AG09319 (cell line): ENCODE measurements at places on chromosomes 12 and 14.

- no peak for DNase-seq
Measured at GRCh38 chr14:66708267-66708666, 200.3 kb downstream of the GPHN start.

DNA sequence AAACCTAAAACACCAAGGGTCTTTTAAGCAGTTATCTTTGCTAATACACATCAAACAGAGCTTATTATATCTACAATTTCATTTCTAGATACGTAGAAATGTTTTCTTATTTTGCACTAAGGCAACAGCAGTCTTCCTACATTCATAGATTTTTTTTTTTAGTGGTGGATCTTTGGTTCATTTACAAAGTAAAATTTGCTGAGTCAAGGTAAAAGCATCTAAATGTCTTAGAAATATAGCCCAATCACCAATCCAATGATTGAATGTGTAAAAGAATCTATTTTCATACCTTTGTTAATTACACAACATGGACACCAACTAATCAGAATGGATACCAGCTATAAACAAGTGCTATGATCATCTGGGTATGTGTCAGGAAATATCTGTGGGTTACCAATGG is 272.2 kb upstream of the TMPO start:
- no peak for DNase-seq

GRCh38 chr12:101221301-101221700 is 11.3 kb upstream of the SLC5A8 start:
- DNase-seq = no peak

- DNase-seq = no peak
Measured at GRCh38 chr12:128268379-128268995, 1.5 kb downstream of the TMEM132C start.

DNA sequence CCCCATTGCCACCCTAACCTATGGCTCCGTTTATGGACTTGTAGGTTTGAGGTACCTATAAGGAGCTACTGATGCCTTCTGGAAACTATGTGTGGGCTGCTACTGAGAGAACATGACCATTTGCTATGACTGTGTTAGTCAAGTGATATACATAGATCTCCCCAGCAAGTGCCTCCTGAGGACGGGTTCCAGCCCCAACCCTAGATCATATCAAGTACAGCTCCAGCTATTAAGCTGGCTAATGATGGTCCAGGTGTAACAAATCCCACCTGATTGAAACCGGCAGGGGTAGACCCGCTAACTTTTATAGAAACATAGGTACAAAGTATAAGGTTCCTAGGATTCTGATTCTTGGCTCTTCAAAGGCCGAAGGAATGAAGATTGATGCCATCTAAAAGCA is 23.7 kb downstream of the NINJ2 start:
- no peak for DNase-seq

- no peak for DNase-seq
Measured at GRCh38 chr12:80710727-80711449, 3.5 kb downstream of the MYF6 start.

DNA sequence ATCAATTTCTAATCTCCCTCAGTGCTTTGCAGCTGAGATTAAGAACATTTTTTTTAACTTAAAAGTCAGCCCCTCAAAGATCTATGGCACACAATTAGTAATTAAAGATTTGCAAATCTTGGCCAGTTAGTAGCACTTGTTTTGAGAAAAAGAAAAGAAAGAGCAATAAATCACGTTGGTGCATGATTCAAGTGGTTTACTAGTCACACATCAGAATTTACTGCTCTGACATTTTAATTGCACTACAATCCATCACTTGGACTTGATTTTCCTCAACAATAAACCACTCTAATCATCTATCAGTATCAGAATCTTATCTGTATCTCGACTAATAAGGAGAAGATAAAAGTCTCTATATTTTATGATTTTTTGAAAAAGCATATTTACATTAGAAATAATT is 154.3 kb downstream of the HELB start:
- DNase-seq = no peak

GRCh38 chr14:79111987-79112501 is 941.9 kb downstream of the NRXN3 start:
- no peak for DNase-seq

DNA sequence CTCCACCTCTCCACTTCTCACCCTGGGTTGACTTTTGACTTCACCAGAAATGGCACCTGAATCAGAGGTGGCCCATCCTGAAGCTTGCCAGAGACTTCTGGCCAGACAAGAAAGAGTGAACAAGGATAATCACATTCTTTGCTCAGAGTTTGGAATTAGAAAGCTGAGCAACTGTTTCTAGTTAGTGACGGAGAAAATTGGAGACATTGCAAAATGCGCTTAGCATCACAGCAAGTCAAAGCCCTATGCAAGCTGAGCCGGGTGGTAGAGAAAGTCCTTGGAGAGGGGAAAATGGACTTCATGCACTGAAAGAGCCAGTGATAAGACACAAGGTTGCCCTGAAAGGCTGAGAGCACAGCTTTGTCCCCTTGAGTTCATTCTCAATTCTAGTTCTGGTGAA is 161.8 kb downstream of the PAH start:
- no peak for DNase-seq

DNA sequence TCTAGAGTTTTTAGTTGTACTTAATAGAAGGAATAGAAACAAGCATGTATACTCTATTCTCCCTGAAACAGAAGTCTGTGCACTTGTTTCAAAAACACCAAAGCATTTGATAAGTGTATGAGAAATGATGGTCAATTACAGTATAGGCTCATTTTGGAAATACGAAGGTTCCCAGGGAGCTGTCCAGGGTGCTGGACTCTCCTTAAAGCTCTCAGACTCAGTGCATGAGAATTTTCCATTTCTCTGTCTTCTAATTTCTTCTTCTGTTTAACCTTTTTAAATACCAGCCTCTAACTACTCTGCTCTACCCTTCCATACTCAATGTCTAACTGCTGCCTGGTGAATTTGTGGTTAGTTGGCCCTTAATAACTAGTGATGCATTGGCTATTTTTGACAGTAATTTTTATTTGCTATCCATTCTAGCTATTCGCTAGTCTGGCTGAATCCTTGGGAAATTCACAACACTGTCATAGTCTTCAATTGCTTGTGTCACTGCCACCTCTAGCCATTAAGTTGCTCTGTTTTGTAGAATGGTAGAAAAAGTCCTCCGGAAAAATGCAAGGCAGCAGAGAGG is 229.2 kb downstream of the NRXN3 start:
- no peak for DNase-seq

- no peak for DNase-seq
Measured at GRCh38 chr14:90539496-90539775, 142.6 kb downstream of the CALM1 start.

- no peak for DNase-seq
Measured at GRCh38 chr14:39977198-39977597, 545.0 kb upstream of the FBXO33 start.

DNA sequence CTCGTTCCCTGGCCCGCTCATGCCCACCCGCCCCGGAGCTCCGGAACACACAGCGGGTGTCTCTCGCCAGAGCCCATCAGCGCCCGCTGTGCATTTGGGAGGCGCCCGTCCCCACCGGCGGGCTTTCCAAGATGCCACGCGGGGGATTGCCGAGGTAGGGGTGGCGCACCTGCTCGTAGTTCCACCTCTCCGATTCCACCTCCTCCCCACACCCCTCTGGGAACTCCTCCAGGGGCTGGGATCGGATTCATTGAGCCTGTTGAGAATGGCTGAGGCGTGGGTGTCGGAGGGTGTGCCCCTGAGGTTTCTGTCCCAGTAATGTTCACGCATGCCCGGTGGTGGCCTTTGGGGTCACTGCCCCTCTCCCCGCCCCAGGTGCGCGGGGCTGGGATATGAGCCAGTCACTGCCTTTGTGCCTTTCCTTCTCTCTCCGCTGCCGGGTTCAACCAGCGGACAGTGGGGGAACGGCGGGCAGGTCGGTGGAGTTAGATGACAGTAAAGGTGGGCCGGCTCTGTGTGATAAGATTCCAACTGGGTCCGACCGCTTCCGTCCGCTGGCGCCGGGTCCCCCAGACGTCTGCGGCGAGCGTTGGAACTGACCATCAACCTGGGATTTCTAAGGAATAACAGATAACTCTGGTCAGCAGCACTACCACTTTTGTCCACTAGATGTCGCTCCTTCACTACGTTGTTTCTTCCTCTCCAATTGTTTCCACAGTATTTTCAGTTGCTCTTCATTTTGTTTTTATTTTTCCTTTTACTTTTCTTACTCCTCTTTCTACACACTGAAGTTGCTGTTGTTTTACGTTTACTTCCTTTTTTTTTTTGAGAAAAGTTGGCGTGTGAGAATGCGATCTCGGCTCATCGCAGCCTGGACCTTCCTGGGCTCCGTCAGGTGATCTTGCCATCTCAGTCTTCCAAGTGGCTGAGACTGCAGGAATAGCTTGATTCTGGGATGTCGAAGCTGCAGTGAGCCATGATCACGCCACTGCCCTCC is 178.1 kb upstream of the ALG10B start:
- peak; percentile 31 for DNase-seq

GRCh38 chr14:80805136-80805535 is 136.4 kb downstream of the CEP128 start:
- no peak for DNase-seq

DNA sequence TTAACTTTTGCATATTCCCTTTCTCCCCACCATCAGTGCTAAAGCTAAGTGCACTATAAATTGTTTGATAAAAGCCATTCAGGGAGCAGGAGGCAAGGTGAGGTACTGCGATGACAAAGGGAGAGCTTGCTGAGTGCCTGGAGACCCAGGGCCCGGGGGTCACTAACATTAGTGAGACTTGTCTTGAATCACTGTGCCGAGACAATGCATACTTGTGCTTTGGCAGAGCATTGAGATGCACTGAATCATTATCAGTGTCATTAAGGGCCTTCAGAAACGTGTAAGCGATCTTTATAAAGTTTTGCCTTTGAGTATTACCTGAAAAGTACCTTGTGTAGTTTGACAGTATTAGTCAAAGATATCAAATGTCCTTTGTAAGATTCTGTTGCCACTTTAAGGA is 447.5 kb downstream of the PCNX1 start:
- DNase-seq = no peak

- no peak for DNase-seq
Measured at GRCh38 chr12:56991319-56992246, 14.8 kb downstream of the ZBTB39 start.

DNA sequence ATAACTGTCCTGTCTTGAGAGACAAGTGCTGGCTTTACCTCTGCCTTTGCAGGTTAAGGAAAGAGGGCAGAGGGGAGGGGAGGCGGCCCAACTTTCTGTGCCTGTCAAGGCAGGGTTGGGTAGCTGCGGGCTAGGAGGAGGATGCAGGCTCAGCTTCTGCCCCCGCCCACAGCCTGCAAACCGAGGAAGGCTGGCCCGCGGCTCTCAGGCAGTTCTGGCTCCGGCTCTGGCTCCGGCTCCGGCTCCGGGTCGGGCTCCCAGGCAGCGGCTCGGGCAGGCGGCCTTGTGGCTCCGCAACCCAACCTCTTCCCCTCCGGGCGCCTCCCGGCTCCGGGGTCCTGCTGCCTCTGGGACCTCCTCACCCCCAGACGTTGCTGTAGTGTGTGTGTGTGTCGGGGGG is 92.9 kb downstream of the TMEM30B start:
- DNase-seq = no peak

- no peak for DNase-seq
Measured at GRCh38 chr14:23930742-23931141, 22.8 kb upstream of the DHRS4 start.

DNA sequence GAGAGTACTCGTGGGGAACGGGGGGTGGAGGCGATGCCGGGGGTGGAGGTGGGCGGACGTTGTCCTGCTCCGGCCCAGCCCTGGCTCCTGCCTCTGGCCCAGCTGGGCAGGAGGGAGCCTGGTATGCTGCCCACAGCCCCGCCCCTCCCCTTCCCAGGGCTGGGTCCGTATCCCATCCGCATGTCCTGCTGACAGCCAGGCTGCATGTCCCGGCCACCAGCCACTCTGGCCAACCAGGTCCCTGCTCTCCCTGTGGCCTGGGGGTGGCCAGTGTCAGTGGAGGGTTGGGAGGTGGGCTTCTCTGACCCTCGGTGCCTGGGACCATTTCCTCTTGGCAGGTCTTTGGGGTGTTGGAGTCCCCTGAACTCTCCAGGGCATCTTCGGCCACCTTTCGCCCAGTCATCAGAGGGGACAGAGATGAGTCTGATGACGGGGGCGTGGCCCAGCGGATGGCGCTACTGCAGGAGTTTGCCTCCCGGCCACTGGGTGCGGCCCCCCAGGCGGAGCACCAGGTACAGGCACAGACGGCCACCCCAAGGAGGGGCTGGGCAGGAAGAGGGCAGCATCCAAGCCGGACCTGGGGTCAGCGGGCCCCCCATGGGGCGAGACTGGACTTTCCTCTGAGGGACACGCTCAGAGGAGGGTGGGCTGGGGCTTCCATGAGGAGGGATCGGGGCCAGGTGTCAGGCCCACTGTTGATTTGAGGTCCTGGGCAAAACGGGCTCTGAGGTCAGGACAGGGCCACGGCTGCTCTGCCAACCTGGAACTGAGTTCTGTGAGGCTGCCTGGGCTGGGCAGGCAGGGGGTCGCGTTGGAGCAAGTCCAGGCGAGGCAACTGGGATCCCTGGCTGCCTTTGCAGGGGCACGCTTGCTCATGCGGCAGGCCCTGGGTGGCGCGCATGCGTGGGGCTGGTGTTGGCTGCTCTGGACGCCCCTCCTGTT is 20.2 kb downstream of the CEP170B start:
- no peak for DNase-seq

DNA sequence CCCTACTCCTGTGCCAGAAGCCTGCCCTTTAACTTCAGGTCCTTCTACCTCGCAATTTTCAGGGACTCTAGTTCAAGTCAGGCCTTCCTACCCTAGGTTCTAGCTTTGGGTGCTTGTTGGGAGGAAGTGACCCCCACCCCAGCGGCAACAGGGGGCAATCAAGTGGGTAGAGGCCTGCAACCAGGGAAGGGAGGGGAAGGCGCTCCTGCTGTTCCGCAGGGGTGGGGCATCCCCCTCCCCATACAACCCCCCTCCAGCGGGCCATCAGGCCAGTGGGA is 204 bp upstream of the PRPH start:
- no peak for DNase-seq

- DNase-seq = no peak
Measured at GRCh38 chr14:89027097-89027740, 202.8 kb downstream of the TTC8 start.

DNA sequence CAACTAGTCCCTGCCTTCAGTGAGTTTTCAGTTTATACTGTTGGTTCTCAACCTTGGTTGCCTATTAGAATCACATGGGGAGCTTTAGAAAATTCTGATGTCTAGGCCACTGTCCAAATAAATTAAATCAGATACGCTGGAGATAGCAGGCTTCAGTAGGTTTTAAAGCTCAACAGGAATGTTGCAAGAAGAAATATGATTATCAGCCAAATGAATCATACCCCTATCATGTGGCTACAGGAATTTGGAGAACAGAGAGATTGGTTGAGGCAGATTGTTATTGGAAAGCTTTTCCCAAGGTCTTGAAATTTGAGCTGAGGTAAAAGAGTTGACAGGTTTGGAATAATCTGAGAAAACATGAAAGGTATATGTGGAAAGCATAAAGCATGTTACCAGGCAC is 125.3 kb downstream of the WIF1 start:
- DNase-seq = no peak
